Esophagus squamous epithelium (tissue), 5 donors: ENCODE measurements at places on chromosomes 16 and 17.

DNA sequence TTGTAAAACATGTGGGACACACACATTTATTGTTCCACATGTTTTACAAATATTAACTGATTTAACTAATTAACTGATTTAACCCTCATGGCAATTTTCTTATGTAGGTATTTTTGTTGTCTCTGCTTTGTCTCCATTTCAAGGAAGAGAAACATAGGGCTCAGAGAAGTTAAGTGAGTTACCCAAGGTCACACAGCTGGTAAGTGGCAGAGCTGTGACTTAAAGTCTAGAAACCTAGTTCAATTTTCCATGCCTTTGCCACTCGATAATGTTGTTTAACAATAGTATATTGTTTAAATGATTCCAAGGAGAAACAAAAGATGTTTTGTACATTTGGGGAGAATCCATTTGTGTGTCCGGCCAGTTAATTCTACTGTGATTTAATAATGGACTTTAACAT is 284.1 kb upstream of the CDH5 start:
- DNase-seq = no peak

GRCh38 chr17:66326476-66327047 is 24.1 kb downstream of the PRKCA start:
- DNase-seq = no peak

DNA sequence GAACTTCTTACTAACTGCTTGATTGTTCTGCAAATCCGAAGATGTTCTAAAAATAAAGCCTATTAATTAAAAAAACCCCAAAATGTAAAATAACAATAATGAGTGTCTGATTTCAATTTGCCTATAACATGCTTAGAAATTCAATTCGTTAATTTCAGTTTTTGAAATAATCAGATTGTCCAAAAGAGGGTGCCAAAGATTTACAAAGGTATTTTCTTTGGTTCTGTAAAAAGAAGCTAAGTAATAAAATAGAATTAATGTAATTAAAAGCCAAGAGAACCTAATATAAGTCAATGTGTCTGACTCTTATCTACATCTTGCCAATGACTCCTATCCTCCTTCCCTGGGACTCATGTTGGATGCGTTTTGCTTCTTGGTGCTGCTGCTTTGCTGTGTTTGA is 75.0 kb upstream of the CPHXL start:
- no peak for DNase-seq

- DNase-seq = no peak
These were observed 406.8 kb downstream of the UTP18 start for GRCh38 chr17:51666971-51667705.

GRCh38 chr16:22162656-22163009 is 327 bp downstream of the SDR42E2 start:
- no peak for DNase-seq

DNA sequence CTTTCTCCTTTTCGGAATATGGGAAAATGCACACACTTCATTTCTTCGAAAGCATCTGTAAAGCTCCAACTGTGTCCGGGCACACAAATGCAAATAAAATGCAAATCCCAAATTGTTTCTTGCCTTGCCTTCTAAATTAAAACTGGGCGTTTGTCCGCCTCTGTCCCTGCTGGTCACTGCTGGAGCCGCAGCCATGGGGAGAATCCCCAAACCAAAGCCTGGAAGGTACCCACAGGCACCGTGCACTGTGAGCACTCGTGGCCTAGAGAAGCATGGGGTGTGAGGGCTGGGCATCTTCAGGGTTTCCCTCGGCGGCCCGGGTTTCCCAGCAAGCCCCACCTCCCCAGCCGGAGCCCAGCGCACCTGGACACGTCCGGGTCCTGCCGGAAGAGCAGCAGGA is 2.9 kb downstream of the SLC47A2 start:
- DNase-seq = no peak
